ENCODE measurements at places on chromosomes 12 and 14. TPM values are rescaled to one million over a fixed set of nuclear protein-coding genes. Genes with fewer than 3 reads are reported as not detected.

Gene CMA1
- total RNA-seq = not detected

Gene KRT71
- not detected for total RNA-seq

Gene ST8SIA1
- under 0.01 TPM for total RNA-seq

Gene PZP
- total RNA-seq = under 0.01 TPM

Gene DHRS2
- total RNA-seq = not detected

Gene MUCL1
- total RNA-seq = not detected

Gene PLEKHG7
- total RNA-seq = 0.13 TPM

Gene LTB4R
- 0.91 TPM for total RNA-seq

Gene TCL1B
- not detected for total RNA-seq

Gene GRIP1
- not detected for total RNA-seq

Gene SPIC
- not detected for total RNA-seq

Gene AICDA
- total RNA-seq = not detected

Gene TRPV4
- 8.7 TPM for total RNA-seq

Gene MYF6
- 0.80 TPM for total RNA-seq

Gene KIF26A
- total RNA-seq = 1.2 TPM

Gene C14orf39
- total RNA-seq = 0.78 TPM

Gene PTPRR
- total RNA-seq = not detected

Gene HSPB8
- 7.0 TPM for total RNA-seq

Gene DEGS2
- total RNA-seq = not detected

Gene RPGRIP1
- under 0.01 TPM for total RNA-seq

Gene RASAL1
- not detected for total RNA-seq

Gene TTC9
- 0.78 TPM for total RNA-seq

Gene LRRC43
- total RNA-seq = 0.13 TPM

Gene MGP
- total RNA-seq = 13.6 TPM

Gene RGS6
- total RNA-seq = not detected

Gene TEDC1
- 11.6 TPM for total RNA-seq

Gene TCL1A
- not detected for total RNA-seq

Gene NANOG
- total RNA-seq = not detected

Gene NRL
- total RNA-seq = 1.0 TPM

Gene LYZ
- 0.56 TPM for total RNA-seq

Gene ZCCHC8
- total RNA-seq = 8.9 TPM

Gene IL22
- total RNA-seq = not detected

Gene LBHD2
- total RNA-seq = not detected

Gene MANSC4
- total RNA-seq = not detected

Gene TMEM229B
- total RNA-seq = not detected

Gene DBX2
- total RNA-seq = not detected

Gene AVPR1A
- not detected for total RNA-seq

Gene AGAP2
- 0.48 TPM for total RNA-seq

Gene FOXA1
- 2.1 TPM for total RNA-seq

Gene OTUB2
- total RNA-seq = 3.2 TPM

Gene TSPAN8
- total RNA-seq = 0.13 TPM

Gene AKAP3
- total RNA-seq = 5.2 TPM
